SK-MEL-5 (cell line): ENCODE measurements at places on chromosomes 1 and 21. TPM values are rescaled to one million over a fixed set of nuclear protein-coding genes. Genes with fewer than 3 reads are reported as not detected.
A peak's percentile ranks its signal among the peaks of the same experiment; 100 is the strongest.

DNA sequence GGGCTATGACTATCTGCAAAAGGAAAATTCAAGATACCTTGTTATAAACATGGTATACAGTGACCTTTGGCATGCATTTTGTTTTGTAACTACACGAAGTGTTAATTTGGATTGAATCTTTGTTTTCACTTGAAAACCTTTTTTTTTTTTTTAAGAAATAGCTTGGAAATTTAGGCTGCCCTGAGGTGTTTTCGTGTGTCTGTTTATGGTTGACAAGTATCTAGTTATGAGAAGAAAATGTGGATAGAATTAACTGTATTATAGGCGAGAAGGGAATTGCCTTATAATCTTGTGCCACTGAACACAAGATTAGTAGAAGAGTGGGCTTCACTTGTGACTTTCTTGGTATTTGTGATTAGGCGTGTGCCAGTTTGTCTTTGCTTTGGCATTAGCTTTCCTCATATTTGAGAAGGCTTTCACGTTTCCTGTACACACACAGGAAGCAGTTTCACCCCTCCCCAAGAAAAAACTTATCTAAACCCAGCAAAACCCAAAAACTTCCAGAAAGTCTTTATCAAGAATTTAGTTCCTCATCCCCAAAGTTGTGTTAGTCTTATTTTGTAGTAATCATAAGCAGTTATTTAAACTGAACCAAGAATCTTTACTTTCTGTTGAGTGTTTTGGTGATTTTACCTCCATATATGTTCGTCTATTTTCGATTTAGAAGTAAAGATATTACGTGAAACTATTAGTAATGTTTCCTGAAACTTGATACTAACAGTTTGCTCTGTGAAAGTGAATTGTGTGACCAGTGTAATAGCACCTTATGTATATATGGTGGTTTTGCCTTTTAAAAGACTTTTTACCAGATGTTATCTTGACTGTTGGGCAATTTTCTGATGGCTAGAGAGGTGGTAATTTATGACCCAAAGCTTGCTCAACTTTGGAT, 3.8 kb downstream of the DYRK1A start:
- peak; percentile 39 for DNase-seq

GRCh38 chr1:88685259-88685620, 1.2 kb downstream of the PKN2 start:
- peak; percentile 15 for DNase-seq

- no peak for DNase-seq
These were observed 75.0 kb downstream of the TPR start for GRCh38 chr1:186300056-186300455.

DNA sequence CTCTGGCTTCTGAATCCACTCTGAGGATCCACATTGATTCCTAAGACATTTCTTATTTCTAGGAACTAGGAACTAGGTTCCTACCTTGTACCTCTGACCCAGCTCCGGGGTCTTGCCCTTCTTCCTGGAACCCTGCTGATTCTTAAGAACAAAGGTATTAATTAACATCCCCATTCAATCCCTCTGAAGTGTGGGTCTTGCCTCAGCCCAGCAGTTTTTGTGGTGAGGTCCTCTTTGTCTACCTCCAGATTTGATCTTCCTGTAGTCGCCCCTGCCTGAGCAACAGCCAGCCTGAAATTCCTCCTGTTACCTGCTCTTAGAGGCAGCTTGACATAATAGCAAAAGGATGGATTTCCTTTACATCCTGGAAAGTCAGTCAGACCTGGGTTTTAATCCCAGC, 46.7 kb upstream of the CAMK1G start:
- no peak for DNase-seq

Gene RHBG
- not detected in 2 replicates for total RNA-seq
